Fibroblast of mammary gland (primary cell): ENCODE measurements at places on chromosomes 3 and 15.

- no peak for DNase-seq
Observed at GRCh38 chr15:68621535-68621934, 42.7 kb downstream of the CORO2B start.

DNA sequence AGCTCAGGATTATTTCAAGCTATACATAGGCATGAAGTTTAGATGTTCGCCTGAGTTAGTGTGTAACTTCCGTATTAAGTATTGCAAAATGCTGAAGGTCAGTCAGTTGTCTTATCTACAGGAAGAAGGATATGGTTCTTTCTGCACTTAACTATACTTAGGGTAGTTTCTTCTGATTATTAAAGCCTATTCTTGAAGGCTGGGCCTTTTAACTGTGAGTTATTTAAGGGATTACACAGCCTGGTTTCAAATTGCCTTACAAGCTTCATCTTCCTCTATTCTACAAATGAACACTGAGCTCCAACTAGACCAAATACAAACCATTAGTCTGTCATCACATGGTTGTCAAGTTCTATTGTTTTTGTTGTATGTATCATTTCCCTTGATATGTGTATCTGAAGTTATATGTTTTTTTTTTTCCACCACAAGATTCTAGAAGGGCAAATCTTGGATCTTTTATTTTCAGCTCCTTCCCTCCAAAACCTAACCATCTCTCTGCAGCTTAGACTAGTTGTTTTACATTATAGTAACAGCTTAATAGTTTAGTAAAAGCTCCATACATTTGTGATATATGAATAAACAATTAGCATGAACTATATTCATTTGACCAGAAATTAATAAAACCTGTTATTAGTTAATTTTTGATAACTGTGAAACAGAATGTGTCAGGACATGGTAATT is 272.9 kb upstream of the KCNMB2 start:
- DNase-seq = no peak

GRCh38 chr3:59555593-59556315 is 505.9 kb upstream of the CFAP20DC start:
- peak; percentile 72 for DNase-seq

- no peak for DNase-seq
Observed at GRCh38 chr15:69530991-69531664, 78.5 kb downstream of the RPLP1 start.

GRCh38 chr15:63752075-63752684 is 81.6 kb downstream of the HERC1 start:
- peak; percentile 69 for DNase-seq

GRCh38 chr15:62593681-62594399 is 428.8 kb upstream of the C2CD4B start:
- no peak for DNase-seq

DNA sequence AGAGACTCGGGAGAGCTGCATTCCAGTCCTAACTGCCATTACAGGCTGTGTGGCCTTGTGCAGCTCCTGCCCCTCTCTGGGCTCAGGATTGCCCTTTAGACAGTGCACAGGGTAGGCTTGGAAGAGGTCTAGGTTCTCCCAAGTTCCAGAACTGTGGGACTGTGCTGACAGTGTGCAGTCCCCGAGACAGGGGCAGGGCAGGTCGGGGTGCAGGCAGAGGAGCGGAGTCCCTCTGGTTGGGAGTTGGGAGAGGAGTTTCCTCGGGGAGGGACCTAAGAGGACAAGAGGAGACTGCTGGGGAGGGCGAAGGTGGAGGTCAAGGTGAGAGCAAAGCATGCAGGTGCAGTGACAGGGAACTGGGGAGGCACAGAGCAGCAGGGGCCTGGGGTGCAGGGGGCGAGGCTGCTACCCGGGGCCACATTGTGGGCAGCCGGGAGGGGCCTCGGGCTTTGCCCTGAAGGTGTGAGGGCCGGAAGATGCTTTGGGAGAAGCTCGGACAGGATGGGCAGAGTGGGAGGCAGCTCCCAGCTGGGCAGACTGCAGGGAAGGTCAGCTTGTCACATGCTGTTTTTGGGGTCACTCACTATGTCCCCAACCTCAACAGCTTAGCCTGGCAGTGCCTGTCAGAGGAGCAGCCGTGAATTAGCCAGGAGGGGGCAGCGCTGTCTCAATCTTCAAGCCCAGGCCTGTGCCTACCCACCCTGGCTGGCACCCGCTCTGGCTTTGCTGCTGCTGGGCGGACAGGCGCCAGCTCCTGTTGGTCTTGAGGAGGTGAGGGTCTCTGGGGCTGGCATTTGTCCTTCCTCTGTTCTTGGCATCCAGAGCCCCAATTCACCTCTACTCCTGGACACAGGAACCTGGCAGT is 15.4 kb upstream of the CSPG4 start:
- DNase-seq = peak; percentile 34

DNA sequence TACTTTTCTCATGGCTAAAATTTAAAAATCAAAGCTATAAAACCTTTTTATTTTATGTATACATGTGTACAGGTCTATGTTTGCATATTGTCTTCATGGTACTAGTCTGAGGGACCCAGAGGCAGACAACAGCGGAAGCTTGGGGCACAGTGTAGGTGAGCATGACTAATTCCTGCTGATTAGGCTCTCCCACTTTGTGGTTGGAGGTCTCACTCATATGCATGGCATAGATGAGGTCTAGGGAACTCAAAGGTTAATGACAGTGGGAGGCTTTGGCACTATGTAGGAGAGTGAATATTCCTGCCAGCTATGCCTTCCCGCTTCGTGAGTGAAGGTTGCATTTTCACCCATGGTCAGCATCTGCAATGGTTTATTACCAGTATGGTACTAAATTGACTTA is 47.5 kb upstream of the AADACL2 start:
- DNase-seq = no peak

GRCh38 chr15:101156509-101157159 is 95.2 kb downstream of the CHSY1 start:
- peak; percentile 73 for DNase-seq

- no peak for DNase-seq
Observed at GRCh38 chr15:76976572-76977270, 18.2 kb upstream of the PSTPIP1 start.

- no peak for DNase-seq
Observed at GRCh38 chr3:168124291-168124690, 28.6 kb upstream of the GOLIM4 start.

DNA sequence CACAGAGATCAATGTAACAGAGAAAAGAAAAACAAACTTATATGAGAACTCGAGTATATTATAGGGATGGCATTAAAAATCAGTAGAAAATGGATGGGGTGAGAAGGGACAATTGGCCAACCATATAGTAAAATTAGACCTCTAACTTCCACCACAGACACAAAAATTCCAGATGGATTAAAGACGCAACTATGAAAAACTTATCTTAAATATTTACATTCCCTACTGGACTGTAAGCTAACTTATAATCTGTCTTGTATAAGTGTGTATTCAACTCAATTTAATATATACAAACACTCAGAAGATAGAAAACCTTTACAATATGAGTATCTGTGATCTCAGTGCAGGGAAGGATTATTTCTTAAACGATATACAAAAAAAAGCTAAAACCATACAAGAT is 3.0 kb downstream of the MFAP1 start:
- no peak for DNase-seq

GRCh38 chr3:30354972-30355371 is 251.4 kb upstream of the TGFBR2 start:
- DNase-seq = no peak

GRCh38 chr3:60760145-60760544 is 491.1 kb downstream of the FHIT start:
- no peak for DNase-seq

GRCh38 chr15:96005906-96006305 is 324.6 kb upstream of the NR2F2 start:
- no peak for DNase-seq

DNA sequence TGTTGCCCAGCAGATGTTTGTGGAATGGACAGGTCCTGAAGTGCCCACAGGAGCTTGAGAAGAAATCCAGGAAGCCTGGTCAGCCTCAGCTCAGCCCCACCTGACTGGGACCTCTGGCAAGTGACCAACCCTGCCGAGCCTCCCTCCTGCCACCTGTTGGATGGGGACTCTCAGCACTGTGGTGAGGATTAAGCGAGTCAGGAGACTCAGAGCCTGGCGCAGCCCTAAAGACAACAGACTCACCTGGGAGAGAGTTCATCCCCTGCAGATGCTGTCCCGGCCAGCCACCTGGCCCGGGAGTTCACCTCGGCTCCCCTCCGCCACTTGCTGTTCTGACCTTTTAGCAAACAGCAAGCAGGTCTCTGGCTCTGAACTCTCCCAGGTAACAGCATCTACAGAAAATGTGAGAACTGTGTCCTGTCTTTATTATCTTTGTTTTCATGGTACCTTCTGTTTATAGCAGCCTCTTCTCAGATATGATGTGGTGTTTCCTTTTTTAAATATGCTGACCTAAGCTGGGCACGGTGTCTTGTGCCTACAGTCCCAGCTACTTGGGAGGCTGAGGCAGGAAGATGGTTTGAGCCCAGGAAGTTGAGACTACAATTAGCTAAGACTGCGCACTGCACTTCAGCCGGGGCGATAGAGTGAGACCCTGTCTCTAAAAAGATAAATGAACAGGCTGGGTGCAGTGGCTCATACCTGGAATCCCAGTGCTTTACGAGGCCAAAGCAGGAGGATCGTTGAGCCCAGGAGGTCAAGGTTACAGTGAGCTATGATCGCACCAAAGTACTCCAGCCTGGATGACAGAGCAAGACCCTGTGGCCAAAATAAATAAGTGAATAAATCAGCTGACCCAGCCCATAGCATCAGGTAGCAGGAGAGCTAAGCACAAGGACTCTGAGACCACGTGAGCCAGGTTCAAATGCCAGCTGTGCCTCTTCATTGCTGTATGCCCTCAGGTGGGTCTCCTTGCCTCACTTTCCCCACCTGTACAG is 32.4 kb upstream of the SLC6A6 start:
- no peak for DNase-seq

DNA sequence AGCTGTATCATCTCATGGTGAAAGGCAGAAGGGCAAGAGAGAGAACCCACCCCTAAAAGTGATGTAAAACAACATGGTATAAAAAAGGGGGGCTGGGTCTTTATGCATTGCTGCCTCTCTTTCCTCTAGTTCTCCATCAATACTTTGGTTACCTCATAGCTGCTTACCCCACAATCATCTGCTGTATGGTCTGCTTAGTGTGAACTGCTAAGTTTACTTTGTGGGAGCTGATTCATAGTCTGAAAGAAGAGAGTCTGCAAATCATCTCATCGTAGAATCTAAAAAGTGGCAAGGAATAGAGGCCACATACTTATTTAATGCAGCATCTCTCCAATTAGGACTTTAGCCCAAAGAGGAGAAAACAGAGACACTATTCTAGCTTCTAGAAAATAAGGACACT is 546.8 kb downstream of the GBE1 start:
- DNase-seq = peak; percentile 54

DNA sequence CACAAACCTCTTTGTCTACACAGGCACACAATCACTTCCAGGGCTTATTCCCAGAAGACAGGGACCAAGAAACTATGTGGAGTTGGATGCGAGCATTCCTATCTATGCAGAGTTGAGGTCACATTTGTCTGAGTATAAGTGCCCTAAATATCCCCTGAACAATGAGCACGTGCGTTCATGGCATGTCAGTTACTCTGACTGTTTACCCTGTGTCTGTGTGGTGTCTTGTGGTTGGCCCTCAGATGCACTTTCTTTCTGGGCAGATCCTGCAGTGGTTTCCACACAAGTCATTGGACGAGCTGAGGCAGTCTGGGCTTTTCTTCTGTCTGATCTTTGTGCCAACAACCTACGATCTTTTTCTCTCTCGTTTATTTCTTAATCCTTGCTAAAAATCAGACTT is 134.5 kb downstream of the FBN1 start:
- peak; percentile 53 for DNase-seq

DNA sequence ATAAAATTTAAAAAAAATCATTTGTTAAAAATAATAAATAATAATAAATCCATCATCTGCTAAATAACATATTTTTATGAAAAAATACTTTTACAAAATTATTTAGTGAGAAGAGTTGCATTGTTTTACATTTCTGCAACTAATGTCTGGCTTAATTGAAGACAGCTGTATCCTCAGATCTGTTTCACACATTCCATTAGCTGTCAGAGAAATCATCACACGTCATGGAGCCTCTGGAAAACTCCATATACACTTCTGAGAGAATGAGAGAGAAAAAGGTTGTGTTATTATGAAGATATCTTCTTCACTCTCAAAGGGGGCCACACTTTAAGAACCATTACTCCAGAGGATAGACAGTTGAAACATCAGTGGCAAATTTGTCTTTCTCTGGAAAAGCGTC is 40.8 kb downstream of the CMSS1 start:
- DNase-seq = no peak

- DNase-seq = peak; percentile 69
Observed at GRCh38 chr15:40002295-40002694, 36.7 kb downstream of the SRP14 start.

DNA sequence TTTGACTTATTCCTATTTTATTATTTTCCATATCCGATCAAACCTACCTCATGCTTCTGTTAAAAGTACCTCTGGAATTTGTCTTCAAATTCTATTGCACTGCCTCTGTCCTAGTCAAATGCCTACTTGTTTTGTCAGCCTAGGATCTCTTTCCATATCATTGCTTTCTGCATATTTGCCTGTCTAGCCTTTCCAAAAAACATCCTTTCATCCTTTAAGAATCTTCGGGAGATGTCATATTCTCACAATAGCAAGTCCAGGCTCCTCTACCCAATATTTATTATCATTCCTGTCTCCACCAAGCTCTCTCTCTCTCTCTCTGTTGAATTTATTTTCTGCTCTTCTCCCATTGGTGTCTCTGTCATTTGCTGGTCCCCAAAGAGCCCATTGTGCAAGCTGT is 80.1 kb downstream of the LRRC28 start:
- DNase-seq = no peak

GRCh38 chr15:96166223-96167200 is 164.0 kb upstream of the NR2F2 start:
- no peak for DNase-seq

DNA sequence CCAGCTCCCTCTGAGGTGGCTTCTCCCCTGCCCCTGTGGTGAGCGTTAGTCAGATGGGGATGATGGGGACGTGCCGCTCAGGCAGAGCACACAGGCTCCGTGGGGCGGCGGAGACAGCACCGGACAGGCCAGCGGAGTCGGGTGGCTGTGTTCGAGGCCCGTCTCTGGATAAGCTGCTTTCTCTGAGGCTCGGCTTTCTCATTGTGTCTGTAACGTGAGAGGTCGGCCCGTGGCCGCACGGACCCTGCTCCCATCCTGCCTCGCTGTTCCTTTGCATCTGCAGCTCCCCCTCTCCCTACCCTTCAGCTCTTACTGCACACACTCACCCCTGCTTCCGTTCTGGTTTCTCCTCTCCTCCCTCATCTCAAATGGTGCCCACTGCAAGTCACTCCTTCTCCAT is 62.5 kb downstream of the FAM43A start:
- DNase-seq = no peak

GRCh38 chr3:4467522-4467867 is 426 bp upstream of the SUMF1 start:
- no peak for DNase-seq

GRCh38 chr3:168884353-168884903 is 779.1 kb downstream of the MECOM start:
- peak; percentile 82 for DNase-seq

- no peak for DNase-seq
Observed at GRCh38 chr15:89194608-89195007, 26.8 kb downstream of the RLBP1 start.

GRCh38 chr3:139236336-139236735 is 107.5 kb upstream of the MRPS22 start:
- no peak for DNase-seq

- DNase-seq = no peak
Observed at GRCh38 chr15:42491539-42492225, 741 bp upstream of the ZNF106 start.
